CD4-positive, alpha-beta T cell treated with Interleukin-1 beta for 1 hour (primary cell): ENCODE measurements at places on chromosomes 13 and 19.
A peak's percentile ranks its signal among the peaks of the same experiment; 100 is the strongest.

- DNase-seq, result no peak
Measured at GRCh38 chr19:42494321-42494720, 34.0 kb downstream of the CEACAM1 start.

GRCh38 chr13:94268661-94269060 lies 210.8 kb downstream of the DCT start:
- DNase-seq, result no peak

- no peak for DNase-seq
Measured at GRCh38 chr13:43489233-43489632, 297.5 kb downstream of the ENOX1 start.

GRCh38 chr19:17496337-17496997 lies 15.0 kb upstream of the PGLS start:
- peak; percentile 84 for DNase-seq

DNA sequence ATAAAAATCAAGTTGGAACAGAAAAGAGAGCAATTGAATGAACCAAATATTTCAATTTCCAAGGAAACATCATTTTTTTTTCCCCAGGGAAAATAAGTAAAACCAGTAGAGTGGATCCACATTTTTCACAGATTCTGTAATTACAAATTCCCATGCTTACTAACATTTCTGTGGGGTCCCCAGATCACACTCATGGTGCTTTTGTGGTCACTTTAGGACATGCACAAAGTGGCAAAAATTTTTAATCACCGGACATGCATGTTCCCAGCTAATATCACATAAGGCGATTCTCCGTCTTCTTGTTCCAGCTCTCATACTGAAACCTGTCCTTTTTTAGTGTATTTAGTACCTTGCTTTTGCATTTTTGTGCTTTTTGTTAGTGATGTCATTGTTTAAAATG lies 748.2 kb upstream of the SLITRK1 start:
- DNase-seq, result no peak

DNA sequence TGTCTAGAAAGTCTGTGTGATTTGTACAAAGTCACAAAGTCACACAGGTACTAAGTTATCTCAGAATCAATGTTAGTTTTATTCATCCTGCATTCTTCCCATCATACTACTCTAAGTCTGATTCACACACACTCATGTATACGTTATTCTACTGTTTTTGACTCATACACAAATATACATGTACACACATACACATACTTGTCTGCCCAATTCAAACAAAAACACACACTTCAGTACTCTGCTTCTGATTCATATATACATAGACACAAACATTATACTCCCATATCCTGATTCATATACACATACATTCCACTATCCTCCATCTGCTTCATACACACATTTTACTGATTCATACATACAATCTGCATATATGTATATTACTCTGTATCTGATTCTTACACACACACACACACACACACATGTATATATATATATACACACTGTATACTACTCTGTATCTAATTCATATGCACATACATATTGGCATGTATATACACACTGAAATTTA lies 69.3 kb downstream of the KLF12 start:
- no peak for DNase-seq

DNA sequence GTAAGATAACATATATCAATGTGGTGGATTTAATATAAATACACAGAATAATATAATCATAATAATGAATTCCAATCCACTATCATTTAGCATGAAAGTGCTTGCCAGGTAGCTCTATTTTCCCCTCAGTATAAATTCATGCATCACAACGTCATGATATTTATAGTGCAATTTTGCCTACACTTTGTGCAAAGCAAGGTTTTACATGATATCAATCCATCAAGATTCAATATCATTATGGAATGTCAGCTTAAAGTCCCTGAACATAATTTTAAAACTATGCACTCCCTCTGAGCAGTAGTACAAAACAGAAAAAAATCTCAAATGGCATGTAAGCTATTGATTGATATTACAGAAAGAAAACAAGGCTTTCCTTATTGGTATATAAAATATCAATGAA lies 962.2 kb upstream of the PCDH20 start:
- no peak for DNase-seq

GRCh38 chr19:49875857-49876421 lies 1.2 kb downstream of the AKT1S1 start:
- peak; percentile 59 for DNase-seq

- no peak for DNase-seq
Measured at GRCh38 chr19:15776991-15777970, 10.2 kb upstream of the OR10H5 start.

GRCh38 chr13:46749951-46750350 lies 47.0 kb downstream of the ESD start:
- DNase-seq, result no peak
